ENCODE measurements at places on chromosomes 7 and 10.
A peak's percentile ranks its signal among the peaks of the same experiment; 100 is the strongest.

- DNase-seq: no peak
These were observed 566.7 kb upstream of the NRP1 start for GRCh38 chr10:33901166-33901565.

DNA sequence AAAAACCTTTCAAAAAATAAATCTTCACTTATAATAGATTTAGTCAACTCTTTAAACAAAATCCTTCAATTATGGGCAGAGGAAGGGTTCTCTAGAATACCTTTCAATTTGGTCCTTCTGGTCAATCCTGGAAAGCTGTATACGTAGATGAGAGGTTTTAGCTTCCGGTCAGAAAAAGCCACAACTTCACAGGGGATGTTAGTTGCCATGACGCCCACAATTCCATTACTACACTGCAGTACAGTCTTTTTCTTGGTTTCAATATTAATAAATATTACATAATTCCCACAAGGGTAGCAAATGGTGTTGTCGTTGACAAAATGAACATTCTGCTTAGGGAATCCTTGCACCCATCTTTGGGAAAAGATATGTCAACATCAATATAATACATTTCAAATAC lies 1.7 kb downstream of the CFAP43 start:
- DNase-seq: no peak

GRCh38 chr7:71705901-71706596 lies 574.1 kb downstream of the GALNT17 start:
- no peak for DNase-seq

DNA sequence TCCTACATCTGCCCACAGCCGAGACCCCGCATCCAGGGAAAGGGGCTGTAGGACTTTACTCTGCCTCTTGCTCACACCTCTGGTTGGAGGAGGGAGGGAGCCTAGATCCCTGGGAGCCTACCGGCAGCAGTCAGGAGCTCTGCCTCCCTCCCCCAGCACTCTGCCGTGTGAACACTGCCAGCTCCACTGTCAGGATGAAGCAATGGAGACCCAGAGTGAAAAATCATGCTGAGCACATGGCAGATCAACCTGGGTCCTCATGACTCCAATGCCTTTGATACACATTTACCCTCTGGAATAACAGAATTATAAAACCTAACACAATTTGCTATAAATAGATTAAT lies 477.7 kb downstream of the TNS3 start:
- no peak for DNase-seq

GRCh38 chr7:11458736-11459483 lies 373.1 kb downstream of the THSD7A start:
- DNase-seq: no peak

DNA sequence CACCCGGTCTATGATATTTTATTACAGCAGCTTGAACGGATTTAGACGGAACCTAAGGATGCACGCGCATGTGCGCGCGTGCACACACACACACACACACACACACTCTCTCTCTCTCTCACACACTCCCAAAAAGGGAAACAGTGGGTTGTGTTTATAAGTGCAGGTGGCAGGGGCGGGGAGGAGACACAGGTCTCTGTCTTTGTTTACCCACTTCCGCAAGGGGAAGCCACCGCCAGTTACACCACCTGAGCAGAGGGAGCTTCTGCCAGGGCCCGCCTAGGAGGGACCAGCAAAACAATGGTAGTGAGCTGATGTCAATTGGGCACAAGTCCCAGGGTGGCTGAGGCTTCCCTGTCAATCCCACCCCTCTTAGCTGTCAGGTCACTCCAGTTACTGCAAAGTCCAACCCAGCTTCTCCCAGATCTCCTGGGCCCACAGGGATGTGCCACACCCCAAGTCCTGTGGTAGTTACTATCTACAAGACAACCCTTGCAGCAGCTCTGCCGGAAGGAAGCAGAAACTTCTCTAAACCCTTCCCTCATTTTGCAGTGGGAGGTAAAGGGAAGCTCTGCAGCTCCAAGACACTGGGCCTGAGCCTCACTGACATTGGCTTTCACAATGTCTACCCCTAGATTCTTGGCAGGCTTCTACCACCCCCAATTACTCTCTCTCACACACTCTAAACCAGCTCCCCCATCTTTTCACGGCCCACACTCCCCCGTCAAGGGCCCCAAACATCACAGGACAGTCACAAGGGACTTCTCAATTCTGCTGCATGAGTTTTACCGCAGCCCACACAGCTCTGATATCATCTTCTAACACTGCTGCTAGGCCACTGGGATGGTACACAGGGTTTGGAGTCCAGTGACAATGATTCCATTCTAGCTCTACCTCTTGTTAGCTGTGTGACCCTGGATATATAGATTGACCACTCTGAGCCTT lies 17.6 kb downstream of the ANXA11 start:
- peak; percentile 60 for DNase-seq

DNA sequence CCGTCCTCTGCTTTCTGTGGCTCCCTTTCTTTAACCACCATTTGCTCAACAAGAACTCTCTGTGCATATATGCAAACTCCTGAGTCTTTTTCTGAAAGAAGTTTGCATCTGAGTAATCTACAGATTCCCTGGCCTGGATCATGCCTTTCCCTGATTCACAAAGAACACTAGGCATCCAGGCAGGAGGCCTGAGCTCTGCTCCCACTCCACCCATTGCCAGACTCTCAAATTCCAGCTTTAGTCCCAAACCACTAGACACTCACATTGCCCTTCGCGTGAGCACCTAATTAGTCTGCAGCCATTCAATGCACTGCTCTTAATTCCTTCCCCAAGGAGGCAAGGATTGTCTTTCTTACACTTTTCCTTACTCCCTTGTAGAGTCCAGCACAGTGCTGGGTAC lies 60.9 kb downstream of the ABCC2 start:
- no peak for DNase-seq

DNA sequence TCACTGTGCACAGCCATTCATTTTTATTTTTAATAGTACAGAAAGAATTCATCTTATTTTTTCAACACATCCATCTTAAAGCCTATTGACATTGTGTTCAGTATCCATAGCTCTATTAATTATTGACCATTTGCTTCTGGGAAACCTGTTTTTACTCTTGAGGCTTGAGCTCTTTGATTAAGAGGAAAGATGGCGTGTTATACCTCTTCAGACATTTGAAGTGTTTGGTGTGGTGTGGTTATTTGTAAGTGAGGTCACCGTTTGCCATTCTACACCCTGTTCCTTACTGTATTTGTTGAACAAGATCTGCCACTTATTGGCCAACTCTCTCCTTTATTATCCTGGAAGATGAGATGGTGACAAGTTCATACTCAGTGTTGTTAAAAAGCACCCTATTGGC lies 18.4 kb downstream of the C7orf57 start:
- DNase-seq: no peak

- no peak for DNase-seq
These were observed 204.1 kb downstream of the TRIL start for GRCh38 chr7:28754027-28754426.

DNA sequence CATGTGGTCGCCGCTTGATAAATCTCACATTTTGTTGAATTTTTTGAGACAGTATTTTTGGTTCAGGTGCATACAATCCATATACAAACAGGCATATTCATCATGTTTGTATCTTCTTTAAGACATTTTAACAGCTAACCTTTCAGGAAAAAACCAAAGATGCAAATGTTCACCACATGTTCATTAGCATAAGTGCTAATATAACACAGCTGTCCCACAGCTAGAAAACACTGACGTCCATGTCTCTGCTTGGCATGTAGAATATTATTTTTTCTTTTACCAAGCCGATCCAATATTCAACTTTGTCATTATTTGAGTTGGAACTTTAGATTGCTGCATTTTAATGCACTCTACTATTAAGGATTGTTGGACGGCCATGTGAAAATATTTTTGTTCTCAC lies 31.2 kb downstream of the BMPER start:
- DNase-seq: no peak

- no peak for DNase-seq
These were observed 36.0 kb upstream of the KCNIP2 start for GRCh38 chr10:101879456-101880231.

GRCh38 chr7:101200862-101201599 lies at the start of gene MOGAT3:
Gene MOGAT3, minus strand, starts transcription at chr7:101201036. Its CDS starts 182 bp downstream, at chr7:101200854.
- no peak for DNase-seq

GRCh38 chr7:40599836-40600235 lies 465.0 kb downstream of the SUGCT start:
- DNase-seq: no peak

DNA sequence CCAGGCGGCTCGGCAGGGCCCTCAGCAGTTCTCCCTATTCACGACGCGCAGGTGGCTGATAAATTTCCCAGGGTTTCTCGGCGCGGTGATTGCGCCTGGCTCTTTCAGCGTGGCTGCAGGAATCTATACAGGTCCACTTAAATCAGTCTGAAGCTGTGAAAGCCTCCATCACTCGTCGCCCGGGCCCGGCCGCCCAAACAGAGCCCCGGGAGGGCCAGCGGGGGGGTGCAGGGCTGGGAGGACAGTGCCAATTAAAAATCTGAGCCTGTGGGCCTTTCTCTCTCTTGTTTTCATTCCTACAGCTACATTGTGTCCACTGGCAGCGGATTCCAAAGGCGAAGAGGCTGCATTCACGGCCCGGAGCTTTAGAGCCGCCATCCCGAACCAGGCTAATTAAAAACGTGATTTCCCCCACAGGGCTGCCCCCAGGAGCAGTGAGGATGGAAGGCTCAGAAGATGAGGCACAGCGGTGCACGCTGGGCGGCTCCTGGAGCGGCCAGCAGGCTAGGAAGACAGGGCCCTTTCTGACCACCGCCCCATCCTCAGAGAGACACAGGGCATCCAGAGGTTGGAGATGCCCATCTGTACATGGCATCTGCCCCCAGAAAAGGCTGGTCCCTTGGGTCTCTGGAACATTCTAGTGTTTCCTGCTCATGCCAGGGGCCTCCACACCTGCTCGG lies 100.7 kb downstream of the FAM53B start:
- no peak for DNase-seq

DNA sequence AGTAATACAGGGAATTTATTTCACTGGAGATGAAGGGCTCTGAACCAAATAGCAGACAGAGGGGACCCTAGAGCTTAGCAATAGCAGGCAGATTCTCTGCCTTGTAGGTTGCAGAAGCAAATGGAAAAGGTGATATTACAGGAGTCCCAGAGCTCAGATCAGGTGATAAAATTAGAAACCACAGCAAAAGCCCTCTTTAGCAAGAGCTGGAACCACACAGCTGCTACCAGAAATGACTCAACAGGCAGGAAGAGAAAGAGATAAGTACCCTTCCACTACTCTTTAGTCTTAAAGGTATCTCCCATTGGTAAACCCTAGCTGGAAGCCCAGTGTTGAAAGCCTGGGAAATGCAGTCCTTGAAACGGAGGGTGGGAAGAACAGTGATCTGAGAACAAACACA lies 535.6 kb upstream of the GHITM start:
- DNase-seq: no peak

- no peak for DNase-seq
These were observed 217.6 kb upstream of the TCF7L2 start for GRCh38 chr10:112732277-112732921.

- DNase-seq: no peak
These were observed 37.9 kb upstream of the DNAJB12 start for GRCh38 chr10:72392571-72392970.
